Uterus (tissue), 4 donors: ENCODE measurements at places on chromosomes 2 and 18. TPM values are rescaled to one million over a fixed set of nuclear protein-coding genes. Genes with fewer than 3 reads are reported as not detected.

GRCh38 chr2:42096869-42097591 lies 49.2 kb downstream of the PKDCC start:
- DNase-seq = no peak

DNA sequence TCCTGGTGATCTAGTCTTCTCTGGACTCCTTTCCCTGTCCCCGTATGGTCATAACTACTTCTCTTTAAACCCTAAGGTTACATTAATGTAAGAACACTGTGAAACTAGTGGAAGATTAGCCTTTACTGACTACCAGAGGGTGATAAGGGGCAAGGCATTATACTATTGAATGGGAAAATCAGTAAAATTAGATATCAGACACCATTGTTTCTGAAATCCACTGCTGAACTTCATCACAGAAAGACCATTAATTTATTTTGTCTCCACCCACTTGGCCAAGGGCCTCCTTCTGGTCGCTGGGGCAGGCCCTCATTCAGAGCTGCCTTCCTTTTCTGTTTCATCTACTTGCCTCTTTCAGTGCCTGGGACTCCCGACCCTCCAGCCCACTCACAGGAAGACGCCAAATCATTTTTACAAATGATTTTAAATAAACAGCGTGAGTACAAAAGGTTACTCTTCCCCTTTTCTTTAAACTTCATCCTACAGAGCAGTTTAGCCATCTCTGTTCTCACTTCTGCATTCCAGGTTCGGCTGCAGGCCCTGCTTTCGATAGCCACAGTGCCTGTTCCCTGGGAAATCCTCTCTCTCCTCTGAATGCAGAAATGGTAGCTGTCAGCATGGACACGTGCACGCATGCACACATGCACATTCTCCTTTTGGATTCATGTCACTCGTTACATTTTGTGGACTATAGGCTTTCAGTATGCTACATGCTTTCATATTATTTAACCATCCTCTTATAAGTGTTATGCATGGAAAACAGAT lies 70.3 kb upstream of the DOCK10 start:
- no peak for DNase-seq

DNA sequence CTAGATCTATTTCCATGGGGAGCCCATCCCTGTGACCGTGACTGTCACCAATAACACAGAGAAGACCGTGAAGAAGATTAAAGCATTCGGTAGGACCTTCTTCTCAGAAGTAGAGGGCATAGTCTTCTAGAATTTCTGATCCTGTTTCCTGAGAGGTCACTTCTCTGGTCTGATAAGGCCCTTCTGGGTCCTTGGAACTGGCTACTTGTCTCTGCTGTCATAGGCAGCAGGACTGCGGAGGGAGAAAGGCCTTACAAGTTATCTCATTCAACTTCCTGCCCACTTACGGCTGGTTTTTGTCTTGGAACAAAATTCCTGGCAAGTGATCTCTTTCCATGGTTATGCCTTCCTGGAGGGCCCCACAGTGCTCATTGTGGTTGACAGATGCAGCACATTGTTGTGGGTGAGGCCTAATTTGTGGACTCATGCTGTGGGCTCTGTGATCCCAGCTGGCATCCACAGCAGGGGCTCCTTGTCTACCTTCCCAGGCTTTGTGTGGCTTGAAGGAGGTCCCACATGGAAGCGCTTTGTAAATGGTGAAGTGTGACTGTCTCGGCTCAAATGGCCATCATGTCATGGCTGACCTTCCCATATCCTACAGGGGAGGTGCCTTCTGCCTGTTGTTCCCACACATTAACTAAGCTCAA lies 22.0 kb downstream of the SAG start:
- no peak for DNase-seq

GRCh38 chr2:238714038-238714528 lies 133.8 kb upstream of the TWIST2 start:
- peak; percentile 63 for DNase-seq

DNA sequence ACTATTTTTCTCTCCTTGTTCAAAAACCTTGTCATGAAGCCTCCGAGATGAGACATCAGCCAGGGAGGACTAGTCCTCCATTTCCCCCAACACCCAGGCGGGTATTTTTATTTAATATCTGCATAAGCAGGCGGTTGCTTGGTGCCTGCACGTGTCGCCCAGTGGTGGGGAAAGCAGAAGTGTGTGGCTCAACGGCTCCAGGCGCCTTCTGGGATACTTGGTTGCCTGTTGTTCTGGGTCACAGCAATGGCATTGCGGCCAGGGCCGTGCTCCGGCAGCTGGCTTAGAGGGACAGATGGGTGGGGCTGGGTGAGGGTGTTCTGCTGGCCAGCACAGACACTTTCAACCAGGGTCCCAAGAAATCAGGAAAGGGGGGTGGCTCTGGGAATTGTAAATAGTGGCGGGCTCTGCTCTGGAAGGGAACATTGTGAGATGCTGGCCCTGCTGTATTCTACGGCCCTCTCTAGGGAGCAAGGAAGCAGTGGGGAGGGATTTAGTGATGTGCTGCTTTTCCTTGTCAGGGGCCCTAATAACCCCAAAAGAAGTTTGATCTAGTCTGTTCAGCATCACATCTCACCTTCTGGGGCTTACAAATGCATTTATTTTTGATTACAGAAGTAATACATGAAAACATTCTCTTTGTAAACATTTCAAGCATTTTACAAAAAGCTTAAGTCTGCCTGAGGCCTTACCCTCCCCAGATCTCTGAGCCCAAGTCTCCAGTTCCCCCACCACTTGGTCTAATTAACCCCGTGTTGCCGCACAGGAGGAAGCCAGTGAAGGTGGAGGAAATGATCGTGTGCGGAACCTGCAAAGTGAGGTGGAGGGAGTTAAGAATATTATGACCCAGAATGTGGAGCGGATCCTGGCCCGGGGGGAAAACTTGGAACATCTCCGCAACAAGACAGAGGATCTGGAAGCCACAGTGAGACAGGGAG lies 1.1 kb downstream of the VAMP8 start:
- DNase-seq = no peak

The TCF7L1 gene
- total RNA-seq = 0.59 TPM
